ENCODE measurements at places on chromosomes 4 and X. TPM values are rescaled to one million over a fixed set of nuclear protein-coding genes. Genes with fewer than 3 reads are reported as not detected.

The ARR3 gene
- total RNA-seq = not detected

The KLF8 gene
- 0.56 TPM for total RNA-seq

The PDK3 gene
- 17.5 TPM for total RNA-seq

The SLC6A8 gene
- total RNA-seq = 2.6 TPM

The NDUFC1 gene
- total RNA-seq = 31.3 TPM

- H3K36me3 ChIP-seq = no peaks in the 10 kb centered on the region
- H3K4me3 ChIP-seq = no peak overlapping the region
- no peaks in the 10 kb centered on the region for H3K27me3 ChIP-seq
- peak; percentile 3 for DNase-seq
- H3K27ac ChIP-seq = no peak overlapping the region
Observed at GRCh38 chr4:1588306-1588705, 95.8 kb downstream of the FAM53A start.

DNA sequence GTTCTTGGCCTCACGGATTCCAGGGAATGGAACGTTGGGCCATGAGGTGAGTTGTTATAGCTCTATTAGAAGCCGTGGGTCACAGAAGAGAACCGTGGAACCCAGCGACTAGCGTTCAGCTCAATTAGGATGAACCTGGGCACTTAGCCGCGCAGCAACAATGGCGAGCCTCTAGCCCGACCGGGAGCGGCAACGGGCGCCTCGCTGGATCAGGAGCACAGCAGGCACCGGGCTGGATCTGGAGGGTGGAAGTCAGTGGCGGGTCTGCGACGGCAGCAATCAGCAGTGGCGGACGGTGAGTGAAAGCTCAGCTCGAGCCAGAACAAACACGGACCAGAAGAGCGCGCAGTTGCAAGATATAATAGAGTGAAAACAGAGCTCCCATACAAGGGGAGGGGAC is 34.2 kb downstream of the AGA start:
- H3K4me3 ChIP-seq = no peak overlapping the region
- H3K27me3 ChIP-seq = no peaks in the 10 kb centered on the region
- no peaks in the 10 kb centered on the region for H3K36me3 ChIP-seq
- H3K4me1 ChIP-seq = peaks cover 17% of the 10 kb centered on the region
- no peak for DNase-seq
- no peak overlapping the region for H3K27ac ChIP-seq

DNA sequence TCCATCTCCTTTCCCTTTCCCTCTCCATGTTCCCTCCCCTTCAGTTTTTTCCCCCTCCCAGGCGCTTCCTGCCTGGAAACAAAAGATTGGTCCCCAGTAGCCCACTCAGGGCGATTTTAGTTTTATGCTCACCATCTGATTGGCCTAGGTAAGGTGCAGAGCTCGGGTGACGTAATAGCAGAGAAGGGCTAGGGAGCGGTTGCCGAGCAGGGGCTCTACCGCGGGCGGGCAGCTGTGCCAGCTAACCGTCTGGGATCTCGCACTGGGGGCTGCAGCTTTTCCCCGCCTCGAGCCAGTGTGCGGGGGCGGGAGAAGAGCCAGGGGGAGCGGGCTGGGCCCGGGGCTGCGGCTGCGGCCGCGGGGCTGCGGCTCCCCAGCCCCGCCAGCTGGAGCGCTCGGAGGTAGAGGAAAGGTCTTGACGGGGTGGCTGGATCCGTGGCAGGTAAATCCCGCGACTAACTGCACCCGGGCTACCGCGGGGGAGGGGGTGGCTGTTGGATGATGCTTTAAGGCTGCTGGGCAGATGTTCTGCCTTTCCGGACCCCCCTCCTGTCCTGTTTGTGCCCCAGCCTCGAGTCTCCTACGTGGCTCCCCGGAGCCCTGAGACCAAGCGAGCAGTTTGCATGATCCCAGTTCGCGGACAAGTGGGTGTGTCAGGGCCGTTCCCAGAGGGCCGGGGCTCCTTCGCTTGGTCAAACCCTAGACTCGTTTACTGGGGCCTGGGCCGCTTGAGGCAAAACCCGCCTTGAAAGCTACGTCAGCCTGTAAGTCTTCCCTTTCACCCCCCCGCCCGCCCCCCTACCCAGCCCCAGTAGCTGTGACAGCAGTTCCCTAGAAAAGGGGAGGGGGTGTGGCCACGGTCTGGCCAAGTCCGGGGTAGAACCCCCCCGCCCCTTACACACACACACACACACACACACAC is at the start of gene PAK3:
PAK3 (plus strand) TSS at position 218 of the 922 bp plus-strand sequence. CDS start 26,913 bp downstream, outside the sequence.
- H3K4me1 ChIP-seq = no peaks in the 10 kb centered on the region
- DNase-seq = no peak
- H3K36me3 ChIP-seq = no peaks in the 10 kb centered on the region
- peaks cover 12% of the 10 kb centered on the region for H3K27me3 ChIP-seq

- H3K4me1 ChIP-seq = no peaks in the 10 kb centered on the region
- no peak for DNase-seq
- no peaks in the 10 kb centered on the region for H3K27me3 ChIP-seq
- H3K27ac ChIP-seq = no peak overlapping the region
- H3K36me3 ChIP-seq = no peaks in the 10 kb centered on the region
Observed at GRCh38 chr4:3473996-3474765, 11.1 kb downstream of the DOK7 start.

DNA sequence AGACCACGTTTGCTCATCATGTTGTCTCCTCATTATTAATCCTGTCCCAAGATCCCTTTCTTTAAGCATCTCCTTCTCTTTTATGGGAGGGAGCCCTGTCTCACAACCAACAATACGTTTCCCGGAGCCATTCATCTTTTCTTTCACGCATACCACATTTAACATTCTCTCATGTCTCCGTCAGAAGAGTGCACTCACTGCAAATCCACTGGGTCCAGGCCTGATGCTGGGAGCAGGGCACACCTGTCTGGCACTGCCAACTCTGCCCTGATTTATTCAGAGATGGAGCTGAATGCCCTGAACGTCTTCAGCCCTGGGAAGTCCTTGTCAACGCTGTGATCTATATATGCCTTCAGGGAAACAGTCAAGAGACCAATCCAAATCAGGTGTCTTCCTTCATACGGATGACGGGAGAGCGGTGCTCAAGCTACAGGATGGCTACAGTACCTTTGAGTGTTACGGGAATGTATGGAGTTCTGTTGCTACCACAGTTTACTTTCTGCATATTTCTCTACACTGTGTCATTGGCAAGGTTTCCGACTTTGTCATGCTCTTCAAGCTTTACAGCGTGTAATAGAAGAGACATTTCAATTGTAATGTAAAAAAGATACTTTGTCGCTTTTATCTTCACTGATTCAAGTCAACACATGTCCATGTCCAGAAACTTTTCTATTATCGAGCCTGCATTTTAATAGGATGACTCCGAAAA is 140.4 kb upstream of the SLITRK2 start:
- H3K27me3 ChIP-seq = no peaks in the 10 kb centered on the region
- H3K4me1 ChIP-seq = no peaks in the 10 kb centered on the region
- no peak for DNase-seq
- no peaks in the 10 kb centered on the region for H3K36me3 ChIP-seq
- H3K4me3 ChIP-seq = no peak overlapping the region

DNA sequence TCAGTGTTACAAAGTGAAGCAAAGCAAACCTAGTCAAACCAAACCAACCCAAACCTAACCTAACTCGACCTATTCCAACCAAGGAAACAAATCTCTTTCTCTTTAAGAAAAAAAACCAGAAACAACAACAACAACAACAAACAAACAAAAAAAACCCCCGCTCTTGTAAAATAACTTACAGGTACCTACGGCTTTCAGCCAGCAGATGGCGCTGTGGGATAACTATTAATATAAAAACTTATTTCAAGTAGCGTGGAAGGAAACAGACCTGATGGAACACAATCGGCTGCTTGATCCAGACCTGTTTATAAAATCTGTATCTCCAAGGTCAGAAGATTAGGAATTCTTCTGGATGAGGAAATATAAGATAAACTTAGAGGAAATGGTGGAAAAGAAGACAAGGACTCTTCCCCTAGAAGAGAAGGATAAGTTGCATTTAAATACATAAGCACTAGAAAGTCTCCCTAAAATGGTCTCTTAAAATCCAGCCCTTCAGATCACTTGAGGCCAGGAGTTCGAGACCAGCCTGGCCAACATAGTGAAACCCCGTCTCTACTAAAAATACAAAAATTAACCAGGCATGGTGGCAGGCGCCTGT is 34.4 kb upstream of the CDKL5 start:
- peak; percentile 50 for DNase-seq
- H3K4me3 ChIP-seq = no peak overlapping the region
- H3K36me3 ChIP-seq = no peaks in the 10 kb centered on the region
- H3K27ac ChIP-seq = no peak overlapping the region

DNA sequence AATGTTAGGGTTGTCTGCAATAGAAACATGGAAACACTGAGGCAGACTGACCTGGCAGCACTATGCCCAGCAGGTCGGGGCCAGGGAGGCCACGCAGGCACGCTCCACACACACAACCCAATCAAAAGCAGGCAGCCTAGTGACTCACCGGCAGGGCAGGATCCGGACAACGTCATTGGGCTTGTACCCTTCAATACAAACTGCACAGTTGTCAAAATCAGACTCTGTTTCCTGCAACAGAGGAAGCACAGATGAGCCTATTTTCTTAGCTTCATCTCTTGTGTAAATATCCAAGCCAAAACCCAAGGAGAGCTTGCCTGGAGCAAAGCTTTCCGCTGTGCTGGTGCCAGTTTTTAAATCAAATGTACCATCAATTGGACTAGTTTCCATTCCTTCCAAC is 185.8 kb downstream of the RNF150 start:
- no peaks in the 10 kb centered on the region for H3K4me1 ChIP-seq
- no peaks in the 10 kb centered on the region for H3K36me3 ChIP-seq
- DNase-seq = no peak
- no peak overlapping the region for H3K4me3 ChIP-seq
- H3K27ac ChIP-seq = no peak overlapping the region
- no peaks in the 10 kb centered on the region for H3K27me3 ChIP-seq
